ENCODE measurements at places on chromosomes 5 and 9. TPM values are rescaled to one million over a fixed set of nuclear protein-coding genes. Genes with fewer than 3 reads are reported as not detected.

DNA sequence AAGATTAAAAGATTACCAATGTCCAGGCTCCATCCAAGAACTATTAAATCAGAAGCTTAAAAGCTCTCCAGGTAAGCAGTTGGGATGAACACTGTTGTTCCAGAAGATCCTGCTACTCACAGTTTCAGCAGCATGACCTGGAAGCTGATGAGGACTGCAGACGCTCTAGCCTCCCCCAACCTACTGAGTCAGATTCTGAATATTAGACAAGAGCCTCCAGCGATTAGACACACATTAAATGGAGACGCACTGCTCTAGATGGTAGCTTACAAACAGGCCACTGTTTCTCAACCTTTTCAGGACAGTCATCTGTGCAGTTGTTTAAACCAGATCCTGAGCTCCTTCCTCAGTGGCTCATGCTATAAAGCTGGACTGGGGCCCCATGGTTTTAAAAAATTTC lies 54.3 kb downstream of the MTMR12 start:
- no peak for DNase-seq

DNA sequence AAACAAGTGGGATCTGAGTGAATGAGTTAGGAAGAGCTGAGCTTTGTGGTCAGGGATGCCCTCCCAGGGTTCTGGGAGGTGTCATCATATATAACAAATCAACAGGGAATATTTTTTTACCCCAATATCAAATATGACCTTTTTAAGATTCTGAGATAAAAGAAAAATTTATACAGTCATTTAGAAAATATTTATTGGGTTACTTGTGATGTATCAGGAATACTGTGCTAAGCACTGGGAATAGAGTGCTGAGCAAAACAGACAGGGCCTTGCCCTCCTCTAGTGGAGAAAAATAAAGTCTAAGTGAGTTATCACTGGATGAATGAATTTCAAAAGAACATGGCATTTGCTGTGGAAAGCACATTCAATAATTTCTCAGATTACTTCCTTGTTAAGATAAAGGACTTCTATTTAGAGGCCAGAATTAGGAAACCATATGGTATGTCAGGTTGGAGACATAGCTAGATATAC lies 102.9 kb downstream of the BOD1 start:
- DNase-seq = no peak

DNA sequence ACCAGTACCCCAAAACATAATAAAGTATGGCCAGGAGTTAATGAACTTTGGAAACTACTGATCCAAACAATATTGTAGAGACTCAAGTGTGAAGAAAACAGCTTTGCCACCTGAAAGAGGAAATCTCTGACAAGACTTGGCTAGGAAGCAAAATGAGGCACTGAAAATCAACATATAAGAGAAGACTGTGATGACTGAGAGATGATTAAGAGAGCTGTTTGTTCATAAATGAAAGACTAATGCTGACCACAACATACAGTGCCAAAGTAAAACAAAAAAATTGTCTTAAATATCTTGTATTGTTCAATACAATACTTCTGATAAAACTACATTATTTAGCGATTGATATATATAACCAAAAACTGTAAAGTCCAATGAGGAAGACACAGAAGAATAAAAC lies 7.2 kb downstream of the RC3H2 start:
- DNase-seq = no peak

- DNase-seq = no peak
Measured at GRCh38 chr5:114500756-114501155, 138.9 kb downstream of the KCNN2 start.

ANKRD34B gene
- not detected for total RNA-seq

HSPB3 gene
- total RNA-seq = not detected
